Mucosa of gallbladder (tissue), 1 donor: ENCODE measurements at places on chromosomes 4 and X. TPM values are rescaled to one million over a fixed set of nuclear protein-coding genes. Genes with fewer than 3 reads are reported as not detected.

GRCh38 chr4:57013543-57014120 lies 34.9 kb downstream of the POLR2B start:
- no peak for DNase-seq

The CMC4 gene
- 10.1 TPM for total RNA-seq

The CCSER1 gene
- 5.4 TPM for total RNA-seq

The RASL11B gene
- total RNA-seq, result 2.6 TPM

DNA sequence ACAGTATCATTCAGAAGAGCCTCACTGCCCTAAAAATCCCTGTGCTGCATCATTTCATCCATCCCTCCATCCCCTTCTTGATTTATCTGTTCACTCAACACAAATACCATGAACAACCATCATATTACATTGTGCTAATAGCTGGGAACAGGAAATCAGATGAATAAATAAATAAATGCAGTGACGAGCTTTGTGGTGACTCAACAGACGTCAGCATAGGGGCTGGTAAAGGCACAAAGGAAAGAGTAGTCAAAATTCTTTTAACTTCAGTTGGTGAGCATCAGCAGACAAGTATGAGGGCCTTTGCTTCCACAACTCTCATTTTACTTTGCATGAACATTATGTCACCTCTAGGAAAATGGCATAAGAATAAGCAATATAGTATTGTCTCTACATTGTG lies 65.5 kb downstream of the EDNRA start:
- no peak for DNase-seq

The RPS6KA6 gene
- 7.7 TPM for total RNA-seq

DNA sequence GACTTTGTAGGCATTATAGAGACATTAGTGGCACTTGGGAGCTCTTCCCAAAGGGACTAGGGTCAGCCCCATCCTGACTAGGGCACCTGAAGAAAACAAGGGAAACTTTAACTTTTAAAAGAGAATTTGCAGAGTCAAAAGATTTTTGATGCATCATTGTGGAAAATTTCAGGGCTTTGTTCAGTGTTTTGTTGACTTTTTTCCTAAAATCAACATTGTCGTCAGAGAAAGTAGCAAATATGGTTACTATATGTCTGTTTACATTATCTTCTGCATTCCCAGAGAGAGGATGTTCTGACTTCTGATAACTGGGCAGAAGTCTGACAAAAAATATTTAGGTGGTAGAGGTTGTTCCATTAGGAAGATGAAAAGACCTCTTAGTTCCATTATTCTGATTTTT lies 51.9 kb downstream of the LUZP4 start:
- DNase-seq, result no peak

GRCh38 chr4:42574870-42575430 lies 82.0 kb downstream of the ATP8A1 start:
- no peak for DNase-seq

- peak; percentile 38 for DNase-seq
These were observed 94.5 kb downstream of the EGF start for GRCh38 chr4:110007217-110007616.

- no peak for DNase-seq
These were observed 45.6 kb downstream of the NAT8L start for GRCh38 chr4:2104556-2105345.

DNA sequence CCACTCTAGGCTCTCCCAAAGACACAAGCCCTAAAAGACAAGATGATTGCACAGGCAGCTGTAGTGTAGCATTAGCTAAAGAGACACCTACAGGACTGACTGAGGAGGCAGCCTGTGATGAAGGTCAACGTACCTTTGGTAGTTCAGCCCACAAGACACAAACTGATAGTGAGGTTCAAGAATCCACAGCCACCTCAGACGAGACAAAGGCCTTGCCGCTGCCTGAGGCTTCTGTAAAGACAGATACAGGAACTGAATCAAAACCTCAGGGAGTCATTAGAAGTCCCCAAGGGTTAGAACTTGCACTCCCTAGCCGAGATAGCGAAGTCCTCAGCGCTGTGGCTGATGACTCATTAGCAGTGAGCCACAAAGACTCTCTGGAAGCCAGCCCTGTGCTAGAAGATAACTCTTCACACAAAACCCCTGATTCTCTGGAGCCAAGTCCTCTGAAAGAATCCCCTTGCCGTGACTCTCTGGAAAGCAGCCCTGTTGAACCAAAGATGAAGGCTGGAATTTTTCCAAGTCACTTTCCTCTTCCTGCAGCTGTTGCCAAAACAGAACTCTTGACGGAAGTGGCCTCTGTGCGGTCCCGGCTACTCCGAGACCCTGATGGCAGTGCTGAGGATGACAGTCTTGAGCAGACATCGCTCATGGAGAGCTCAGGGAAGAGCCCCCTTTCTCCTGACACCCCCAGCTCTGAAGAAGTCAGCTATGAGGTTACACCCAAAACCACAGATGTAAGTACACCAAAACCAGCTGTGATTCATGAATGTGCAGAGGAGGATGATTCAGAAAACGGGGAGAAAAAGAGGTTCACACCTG lies 306.3 kb downstream of the ANK2 start:
- DNase-seq, result peak; percentile 44

DNA sequence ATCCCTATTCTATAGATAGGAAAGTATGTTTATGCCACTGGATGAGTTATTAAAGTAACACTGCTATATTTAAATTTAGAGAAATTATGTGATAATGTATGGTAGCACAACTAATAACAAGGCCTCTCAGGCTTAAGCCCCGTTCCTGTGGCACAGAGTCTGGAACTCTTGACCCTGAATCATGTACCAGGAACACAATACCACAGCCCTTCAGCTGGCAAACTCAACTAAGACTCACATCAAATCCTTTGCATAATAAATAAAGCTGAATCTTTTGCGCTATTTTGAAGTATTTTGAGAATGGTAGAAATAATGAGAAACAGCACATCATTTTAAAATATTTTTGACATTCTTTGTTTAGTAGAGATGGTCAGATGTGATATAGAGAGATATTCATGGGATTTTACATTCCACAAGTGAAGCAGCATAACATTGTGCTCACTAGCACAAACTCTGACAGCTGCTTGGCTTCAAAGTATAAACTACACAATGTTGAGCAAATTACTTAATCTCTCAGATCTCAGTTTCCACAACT lies 478.4 kb upstream of the FAM241A start:
- DNase-seq, result no peak

DNA sequence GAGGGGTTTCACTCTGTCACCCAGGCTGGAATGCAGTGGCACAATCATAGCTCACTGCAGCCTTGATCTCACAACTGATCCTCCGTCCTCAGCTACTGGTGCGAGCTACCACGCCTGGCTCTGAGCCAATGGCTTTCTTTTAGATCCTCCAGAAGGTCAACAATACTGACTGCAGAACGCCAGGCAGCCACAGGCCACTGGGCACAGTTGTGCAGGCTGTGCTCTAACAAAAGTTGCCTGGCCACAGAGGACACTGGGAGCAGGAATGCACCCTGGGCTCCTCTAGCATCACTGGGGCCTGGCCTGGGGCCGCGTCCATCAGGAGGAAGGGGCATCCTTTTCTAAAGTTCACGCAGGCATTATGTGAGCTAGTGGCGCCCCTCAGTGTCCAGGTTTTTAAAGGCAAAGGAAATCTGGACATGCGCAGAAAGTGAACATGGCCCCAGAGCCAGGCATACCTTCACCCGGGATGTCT lies 14.9 kb upstream of the PORCN start:
- DNase-seq, result no peak

The HSFX3 gene
- total RNA-seq, result not detected

The GC gene
- total RNA-seq, result 2,230 TPM

The RAB40A gene
- total RNA-seq, result 0.92 TPM

- no peak for DNase-seq
These were observed 31.0 kb downstream of the TRPC5 start for GRCh38 chrX:112051576-112051975.

The SLC2A9 gene
- total RNA-seq, result 10.4 TPM

DNA sequence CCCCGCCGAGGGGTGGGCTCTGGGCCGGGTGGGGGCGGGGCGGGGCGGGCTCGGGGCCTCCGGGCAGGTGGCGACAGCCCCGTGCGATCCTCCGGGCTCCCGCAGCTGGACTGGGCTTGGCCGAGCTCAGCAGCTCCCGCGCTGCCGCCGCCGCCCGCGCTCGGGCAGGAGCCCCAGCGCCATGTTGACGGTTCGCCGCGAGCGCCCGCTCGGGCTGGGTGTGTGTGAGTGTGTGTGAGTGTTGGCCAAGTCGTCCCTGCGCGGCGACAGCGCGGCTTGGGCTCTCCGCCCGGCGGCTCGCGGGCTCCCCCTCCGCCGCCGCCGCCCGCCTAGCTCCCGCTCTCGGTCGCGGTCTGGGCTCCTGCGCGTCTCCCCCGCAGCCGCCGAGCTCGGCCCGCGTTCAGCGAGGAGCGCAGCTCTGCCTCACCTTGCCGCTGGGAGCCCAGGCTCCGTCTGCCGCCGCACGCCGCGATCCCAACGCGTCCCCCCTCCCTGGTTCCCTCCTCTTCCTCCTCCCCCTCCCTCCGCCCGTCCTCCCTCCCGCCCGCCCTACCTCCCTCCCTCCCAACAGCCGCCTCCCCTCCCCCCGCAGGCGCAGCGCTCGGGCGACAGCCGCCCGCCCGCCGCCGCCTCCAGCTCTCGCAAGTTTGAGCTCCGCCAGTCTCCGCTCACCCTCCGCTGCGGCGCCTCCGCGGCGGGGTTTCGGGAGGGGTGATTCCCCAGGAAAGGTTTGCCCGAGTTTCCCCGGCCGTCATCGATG lies at the start of gene BCOR:
Gene BCOR, minus strand, starts transcription at position 455 of the 760 bp plus-strand sequence. CDS start 20,029 bp downstream, outside the sequence.
- peak; percentile 70 for DNase-seq

- no peak for DNase-seq
These were observed 421.5 kb downstream of the NLGN4X start for GRCh38 chrX:5807181-5807580.

GRCh38 chr4:15349531-15349935 lies 78.3 kb upstream of the C1QTNF7 start:
- DNase-seq, result no peak

DNA sequence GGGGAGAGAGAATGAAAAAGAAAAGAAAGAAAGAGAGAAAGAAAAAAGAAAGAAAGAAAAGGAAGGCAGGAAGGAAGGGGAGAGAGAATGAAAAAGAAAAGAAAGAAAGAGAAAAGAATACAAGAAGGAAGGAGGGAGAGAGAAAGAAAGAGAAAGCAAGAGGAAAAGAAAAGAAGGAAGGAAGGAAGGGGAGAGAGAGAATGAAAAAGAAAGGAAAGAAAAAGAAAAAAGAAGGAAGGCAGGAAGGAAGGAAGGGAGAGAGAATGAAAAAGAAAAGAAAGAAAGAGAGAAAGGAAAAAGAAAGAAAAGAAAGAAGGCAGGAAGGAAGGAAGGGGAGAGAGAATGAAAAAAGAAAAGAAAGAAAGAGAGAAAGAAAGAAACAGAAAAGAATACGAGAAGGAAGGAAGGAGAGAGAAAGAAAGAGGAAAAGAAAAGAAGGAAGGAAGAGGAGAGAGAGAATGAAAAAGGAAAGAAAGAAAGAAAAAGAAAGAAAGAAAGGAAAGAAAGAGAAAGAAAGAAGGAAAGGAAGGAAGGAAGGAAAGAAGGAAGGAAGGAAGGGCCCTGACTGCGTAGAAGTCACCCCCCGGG lies 15.1 kb upstream of the P2RY8 start:
- DNase-seq, result no peak

DNA sequence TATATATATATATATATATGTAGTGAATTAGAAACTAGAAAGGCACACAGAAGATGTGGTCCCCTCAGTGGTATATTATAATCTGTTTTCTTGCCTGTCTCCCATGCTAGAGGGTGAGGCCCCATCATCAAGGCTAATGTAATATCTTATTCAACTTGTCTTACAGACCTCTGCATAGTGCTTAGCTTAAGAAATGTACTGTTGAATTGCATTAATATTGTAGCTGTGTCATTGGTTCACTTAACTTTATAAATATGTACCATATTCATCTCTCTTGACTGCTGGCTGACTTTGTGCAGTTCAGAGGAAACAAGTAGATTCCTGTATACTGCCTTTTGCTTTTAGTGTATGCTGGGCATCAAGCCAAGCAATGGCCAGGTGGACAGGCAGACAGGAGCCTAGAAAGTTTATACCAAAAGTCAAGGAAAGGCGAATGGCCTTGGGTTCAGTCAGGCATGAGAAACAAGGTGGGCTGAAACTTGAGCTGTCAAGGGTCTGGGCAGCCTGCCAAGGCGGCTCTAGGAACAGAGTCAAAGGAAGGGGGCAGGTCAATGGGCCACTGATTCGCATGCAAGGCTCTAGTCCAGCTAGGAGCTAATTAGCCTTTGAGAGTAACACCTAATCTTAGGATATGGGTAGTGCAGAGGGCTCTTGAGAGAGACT lies 78.8 kb upstream of the LEF1 start:
- DNase-seq, result no peak

GRCh38 chrX:68419975-68420374 lies 13.3 kb downstream of the OPHN1 start:
- no peak for DNase-seq

GRCh38 chr4:182809417-182810102 lies 107.6 kb downstream of the DCTD start:
- DNase-seq, result no peak

- DNase-seq, result no peak
These were observed 614.8 kb upstream of the DIPK2B start for GRCh38 chrX:45815441-45815840.

GRCh38 chr4:37726666-37727065 lies 40.5 kb upstream of the RELL1 start:
- no peak for DNase-seq

GRCh38 chr4:165464813-165465381 lies 86.1 kb downstream of the CPE start:
- DNase-seq, result no peak

DNA sequence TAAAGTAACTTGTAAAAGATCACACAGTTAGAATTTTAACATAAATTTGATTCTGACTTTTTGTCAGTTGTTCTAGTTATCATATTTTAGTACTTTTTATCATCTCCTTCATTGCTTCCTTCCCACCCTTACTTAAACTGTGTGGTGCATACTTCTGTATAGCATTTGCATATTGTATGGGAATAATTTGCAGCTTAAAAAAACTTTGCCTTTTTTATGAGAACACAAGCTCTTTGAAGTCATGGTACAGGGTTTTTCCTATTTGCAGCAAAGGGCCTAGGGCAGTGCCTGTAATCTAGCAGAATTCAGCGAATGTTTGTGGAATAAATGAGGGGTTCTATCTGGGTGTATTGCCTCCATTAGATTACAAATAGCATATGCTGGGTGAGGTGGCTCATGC lies 41.6 kb downstream of the SYNPO2 start:
- no peak for DNase-seq

DNA sequence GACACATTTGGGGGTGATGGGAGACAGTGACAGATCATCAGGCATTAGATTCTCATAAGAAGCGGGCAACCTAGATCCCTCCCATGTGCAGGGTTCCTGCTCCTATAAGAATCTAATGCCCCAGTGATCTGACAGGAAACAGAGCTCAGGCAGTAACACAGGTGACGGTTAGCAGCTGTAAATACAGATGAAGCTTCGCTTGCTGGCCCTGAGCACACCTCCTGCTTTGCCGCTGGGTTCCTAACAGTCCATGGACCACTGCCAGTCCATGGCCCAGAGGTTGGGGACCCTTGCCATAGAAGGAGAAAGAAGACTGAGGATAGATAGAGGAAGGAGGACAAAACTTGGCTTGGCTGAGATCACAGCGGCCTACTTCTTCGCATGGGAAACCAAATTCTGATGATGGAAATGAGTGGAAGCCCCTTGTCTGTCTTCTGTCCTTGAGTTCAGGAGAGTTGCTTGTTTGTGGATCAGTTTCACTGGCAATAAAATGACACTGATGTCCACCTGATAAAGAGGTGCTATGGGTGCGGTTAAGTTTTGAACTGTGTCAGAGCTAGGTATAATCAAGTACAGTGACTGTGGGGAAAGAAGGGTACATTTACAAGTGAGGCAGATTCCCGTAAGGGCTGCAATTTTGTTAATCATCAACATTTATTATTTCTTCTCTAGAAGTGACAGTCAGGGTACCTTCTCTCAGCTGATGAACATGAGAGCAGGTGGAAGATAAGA lies 1.7 kb upstream of the TIFA start:
- DNase-seq, result no peak

GRCh38 chr4:55545151-55545550 lies 1.6 kb downstream of the CLOCK start:
- DNase-seq, result no peak
